Fibroblast of skin of scalp (primary cell): ENCODE measurements at places on chromosomes 5 and 9.

DNA sequence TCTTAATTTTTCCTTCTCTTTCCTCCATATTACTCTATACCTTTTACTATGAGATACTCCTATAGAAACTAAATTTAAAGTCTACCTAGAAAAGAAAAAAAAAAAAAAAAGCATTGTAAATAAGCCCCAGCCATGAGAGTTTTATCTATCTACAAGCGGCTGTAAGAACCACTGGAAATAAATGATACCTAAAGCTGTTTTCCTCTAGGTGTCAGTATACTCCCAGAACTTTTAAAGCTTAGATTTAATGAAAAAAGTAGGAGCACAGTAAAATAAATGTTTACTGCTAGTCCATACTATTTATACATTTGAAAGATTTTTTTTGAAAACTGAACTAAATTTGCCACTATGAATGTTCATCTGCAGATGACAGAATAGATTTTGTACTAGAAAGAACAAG is 26.2 kb downstream of the TYRP1 start:
- DNase-seq: peak; percentile 65

DNA sequence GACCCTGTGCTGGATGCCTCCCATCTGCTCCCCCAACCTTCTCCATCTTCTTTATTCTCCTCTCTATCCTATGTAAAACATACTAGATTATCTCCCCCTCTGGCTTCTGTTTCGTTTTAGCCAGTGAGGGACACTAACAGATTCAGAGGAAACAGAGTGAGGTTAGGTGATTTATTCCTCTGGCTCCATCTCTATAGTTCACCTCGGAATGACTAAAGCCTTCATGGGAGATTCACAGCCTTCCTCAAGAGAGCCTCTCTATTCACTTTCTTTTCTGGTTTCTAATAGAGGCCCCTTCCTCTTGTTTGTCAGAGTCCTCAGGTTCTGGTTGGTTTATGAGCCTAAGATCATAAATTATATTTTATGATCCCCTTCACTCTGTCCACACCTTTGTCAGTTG is 633.1 kb upstream of the TYRP1 start:
- DNase-seq: no peak

DNA sequence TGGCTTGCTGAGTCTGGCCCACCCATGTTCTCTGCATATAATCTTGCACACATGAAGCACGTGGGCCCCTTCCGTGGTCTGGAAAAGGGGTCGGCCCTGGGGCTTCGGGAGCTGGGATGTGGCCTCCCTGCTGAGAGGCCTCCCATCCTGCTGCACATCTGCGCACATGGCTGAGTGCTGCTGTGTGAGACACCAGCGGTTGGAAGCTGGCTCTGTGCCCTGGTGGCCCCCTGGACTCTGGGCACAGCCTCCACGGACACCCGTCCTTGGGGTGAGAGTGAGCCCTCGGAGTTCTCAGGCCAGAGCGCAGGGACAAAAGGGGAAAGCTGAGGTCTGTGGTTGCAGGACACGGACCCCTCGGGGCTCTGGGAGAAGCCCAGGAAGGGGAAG is 115.8 kb downstream of the RXRA start:
- DNase-seq: peak; percentile 56

DNA sequence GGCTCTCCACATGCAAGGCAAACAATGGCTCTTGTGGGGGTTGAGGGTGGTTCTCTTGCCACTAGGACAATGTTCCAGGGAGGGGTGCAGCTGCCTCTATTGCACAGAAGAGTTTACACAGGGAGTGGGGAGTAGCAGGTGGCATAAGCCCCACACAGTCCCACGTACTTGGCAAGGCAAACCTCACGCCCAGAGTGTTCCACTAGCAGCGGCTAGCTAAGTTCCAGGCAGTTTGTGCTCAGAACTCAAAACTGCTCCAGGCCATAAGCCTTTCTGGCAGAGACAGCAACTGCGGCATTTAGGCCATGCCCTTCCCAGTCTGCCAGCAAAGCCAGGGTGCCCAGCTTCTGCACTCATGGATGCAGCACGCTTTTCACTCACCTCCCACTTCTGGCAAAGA is 29.0 kb upstream of the BTNL3 start:
- no peak for DNase-seq

DNA sequence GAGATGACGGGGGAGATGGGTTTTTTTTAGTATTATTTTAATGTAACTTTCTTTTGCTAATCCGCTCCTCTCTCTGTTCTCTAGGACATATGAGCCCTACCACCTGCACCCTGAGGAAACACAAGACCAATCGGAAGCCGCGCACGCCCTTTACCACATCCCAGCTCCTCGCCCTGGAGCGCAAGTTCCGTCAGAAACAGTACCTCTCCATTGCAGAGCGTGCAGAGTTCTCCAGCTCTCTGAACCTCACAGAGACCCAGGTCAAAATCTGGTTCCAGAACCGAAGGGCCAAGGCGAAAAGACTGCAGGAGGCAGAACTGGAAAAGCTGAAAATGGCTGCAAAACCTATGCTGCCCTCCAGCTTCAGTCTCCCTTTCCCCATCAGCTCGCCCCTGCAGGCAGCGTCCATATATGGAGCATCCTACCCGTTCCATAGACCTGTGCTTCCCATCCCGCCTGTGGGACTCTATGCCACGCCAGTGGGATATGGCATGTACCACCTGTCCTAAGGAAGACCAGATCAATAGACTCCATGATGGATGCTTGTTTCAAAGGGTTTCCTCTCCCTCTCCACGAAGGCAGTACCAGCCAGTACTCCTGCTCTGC is 4.8 kb downstream of the MSX2 start:
- DNase-seq: no peak

GRCh38 chr5:114726131-114726530 is 364.3 kb downstream of the KCNN2 start:
- peak; percentile 73 for DNase-seq

- peak; percentile 80 for DNase-seq
These were observed 70.2 kb upstream of the CDH6 start for GRCh38 chr5:31122998-31123951.

DNA sequence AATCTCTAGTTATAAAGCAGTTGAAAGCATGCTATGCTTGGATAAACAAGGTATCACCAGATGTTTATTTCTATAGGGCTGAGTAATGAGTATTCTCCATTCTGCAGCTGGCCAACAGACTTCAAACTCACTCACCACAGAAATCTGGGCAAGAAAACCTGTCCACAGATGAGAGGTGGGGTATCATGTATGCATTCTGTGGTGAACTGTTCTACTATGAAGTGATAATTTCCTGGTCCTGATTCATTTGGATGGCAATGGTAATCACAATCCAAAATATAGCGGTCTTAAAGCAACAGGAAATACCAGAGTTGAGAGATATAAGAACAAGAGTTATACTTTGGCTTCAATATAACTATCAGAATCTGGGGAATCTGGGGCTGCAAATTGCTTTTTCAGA is 65.9 kb upstream of the EFNA5 start:
- peak; percentile 40 for DNase-seq
